Non-pigmented ciliary epithelial cell (primary cell): ENCODE measurements at places on chromosomes 11 and 22.

DNA sequence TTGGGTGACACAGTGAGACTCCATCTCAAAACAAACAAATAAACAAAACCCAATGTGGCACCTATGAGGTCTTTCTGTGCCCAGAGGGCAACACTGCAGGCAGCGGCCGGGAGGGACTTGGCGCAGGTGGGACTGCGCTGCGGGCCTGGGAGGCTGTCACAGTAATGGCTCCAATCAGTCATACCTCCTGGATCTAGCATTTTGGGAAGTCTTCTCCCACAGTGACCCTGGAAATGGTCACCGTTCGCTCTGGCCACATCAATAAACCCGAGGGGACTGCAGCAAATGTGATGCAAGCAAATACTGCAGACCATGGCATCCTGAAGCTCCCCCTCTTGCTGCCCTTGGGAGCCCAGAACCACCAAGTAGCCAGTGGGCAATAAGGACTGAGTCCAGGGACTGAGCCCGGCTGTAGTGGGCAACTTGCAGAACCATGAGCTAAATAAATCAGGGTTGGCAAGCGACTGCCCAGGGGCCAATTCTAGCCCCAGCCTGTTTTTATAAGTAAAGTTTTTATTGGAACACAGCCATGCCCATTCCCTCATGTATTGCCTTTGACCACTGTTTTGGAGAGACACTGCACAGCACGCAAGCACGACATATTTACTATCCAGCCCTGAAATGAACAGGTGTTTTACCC lies 15.4 kb downstream of the SHANK2 start:
- no peak for DNase-seq

GRCh38 chr11:27355575-27356104 lies 7.4 kb downstream of the CCDC34 start:
- DNase-seq, result no peak

DNA sequence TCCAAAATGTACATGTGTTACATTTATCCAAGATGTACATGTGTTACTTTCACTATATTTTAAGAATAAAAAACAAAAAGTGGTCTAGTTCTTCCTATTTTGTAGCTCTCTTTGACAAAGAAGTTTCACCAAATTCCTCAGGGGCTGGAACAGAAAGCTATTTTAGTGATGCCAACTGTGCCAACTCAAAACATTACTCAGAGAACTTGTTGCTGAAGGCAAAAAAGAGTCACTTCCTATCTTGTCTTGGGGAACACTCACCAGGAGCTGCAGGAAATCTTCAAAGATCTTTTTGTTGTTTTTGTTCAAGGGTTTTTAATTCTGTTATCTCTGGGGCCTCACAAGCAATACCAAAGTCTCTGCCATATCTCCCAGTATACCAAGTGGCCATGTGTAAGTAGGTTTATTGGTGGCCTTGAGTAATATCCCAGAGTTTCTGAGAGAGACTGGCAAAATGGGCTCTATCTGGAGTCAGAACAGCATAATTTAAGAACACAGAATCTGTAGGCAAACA lies 13.6 kb upstream of the EED start:
- DNase-seq, result no peak

GRCh38 chr11:31798554-31799434 lies 12.3 kb downstream of the PAX6 start:
- DNase-seq, result no peak

DNA sequence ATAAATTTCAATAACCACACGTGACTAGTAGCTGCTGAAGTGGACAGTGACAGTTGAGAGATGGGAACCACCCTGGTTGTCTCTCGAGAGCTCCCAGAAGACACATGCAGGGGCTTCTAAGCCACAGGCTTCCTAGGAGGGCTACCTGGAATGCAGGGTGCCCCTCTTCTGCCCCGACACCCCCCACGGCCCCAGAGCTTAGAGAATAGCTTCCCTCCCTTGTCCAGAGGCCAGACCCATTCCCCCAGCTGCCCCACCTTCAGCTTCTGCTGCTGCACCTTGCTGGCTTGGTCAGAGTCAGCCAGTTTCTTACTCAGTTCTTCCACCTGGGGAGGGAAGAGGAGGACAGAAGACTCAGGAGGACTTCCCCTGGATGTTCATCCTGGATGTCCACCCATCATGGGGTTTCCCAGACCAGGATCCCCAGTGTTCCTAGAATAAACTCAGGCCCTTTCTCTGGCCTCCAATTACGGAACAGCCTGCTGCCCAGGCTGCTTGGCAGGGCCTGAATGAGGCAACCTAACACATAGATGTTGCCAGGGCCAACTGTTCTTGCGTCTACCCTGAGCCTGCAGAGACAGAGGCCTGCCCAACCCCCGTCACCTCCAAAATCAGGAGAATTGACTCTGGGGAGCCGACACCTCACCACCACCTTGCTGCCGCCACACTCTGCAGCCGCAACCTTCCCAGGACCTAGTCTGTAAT lies 12.0 kb downstream of the IL18BP start:
- DNase-seq, result no peak

GRCh38 chr11:96713301-96713700 lies 323.5 kb downstream of the JRKL start:
- no peak for DNase-seq

GRCh38 chr11:46047520-46047919 lies 73.7 kb downstream of the PHF21A start:
- DNase-seq, result peak; percentile 5
